Frontal cortex (tissue), 4 donors: ENCODE measurements at places on chromosomes 12 and 14. TPM values are rescaled to one million over a fixed set of nuclear protein-coding genes. Genes with fewer than 3 reads are reported as not detected.

GRCh38 chr12:24467226-24467625, 481.7 kb downstream of the BCAT1 start:
- DNase-seq: no peak

DNA sequence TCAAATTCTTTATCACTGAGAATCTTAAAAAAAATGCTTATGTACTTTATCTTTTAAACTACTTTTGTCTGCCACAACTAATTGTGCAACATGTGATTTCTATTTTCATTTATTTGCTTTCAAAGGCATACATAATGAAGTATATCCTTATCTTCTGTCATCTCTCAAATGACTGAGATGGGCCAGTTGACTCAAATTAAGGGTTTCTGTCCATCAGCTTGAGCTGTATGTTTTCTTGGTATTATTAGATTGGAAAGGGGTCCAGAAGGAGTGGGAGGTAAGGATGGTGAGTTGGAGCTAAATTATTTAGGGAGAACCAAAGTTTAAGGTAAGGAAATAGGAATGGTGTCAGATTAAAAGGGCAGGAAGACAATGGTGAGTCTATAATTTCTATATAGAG, 408.4 kb upstream of the SEL1L start:
- no peak for DNase-seq

Gene SPX
- total RNA-seq: 0.41 TPM

Gene CCDC38
- total RNA-seq: not detected

GRCh38 chr12:53940443-53941014, 1.9 kb downstream of the HOXC13 start:
- DNase-seq: no peak

GRCh38 chr12:105773471-105773870, 365.3 kb downstream of the NUAK1 start:
- no peak for DNase-seq

DNA sequence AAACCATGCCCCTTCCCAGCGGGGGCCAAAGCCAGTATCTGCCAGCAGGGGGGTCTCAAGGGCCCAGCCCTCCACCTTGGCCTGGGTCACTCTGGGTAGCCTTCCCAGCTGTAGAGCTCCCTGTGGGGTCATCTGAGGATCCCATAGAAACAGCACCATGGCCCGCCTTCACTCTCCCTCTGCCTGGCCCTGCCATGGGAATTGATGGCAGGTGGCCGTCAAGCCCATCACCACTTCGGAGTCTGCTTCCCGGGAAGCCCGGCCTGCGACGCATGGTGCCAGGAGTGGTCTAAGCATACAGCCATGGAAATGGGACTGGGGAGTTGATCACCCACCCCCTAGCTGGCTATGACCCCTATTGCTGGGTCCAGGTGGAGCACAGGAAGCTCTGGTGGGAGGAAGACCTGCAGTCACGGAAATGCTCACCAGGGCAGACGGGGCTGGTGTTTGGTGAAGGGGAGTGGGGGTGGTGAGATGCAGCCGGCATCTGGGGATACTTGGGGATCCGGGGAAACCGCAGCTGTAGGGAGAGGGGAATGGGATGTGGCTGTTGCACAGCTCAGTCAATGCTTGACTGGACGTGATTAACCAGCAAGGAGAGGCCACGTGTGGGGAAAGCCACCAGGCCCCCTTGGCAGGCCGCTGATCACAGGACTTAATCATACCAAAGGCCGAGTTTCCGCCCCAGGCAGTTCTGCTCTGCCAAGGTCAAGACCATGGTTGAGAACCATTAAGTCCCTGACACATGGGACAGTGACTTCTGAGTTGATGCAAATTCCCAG, 52.2 kb upstream of the DIO3 start:
- no peak for DNase-seq

Gene NPFF
- not detected for total RNA-seq

Gene ABCC9
- 13.0 TPM for total RNA-seq

DNA sequence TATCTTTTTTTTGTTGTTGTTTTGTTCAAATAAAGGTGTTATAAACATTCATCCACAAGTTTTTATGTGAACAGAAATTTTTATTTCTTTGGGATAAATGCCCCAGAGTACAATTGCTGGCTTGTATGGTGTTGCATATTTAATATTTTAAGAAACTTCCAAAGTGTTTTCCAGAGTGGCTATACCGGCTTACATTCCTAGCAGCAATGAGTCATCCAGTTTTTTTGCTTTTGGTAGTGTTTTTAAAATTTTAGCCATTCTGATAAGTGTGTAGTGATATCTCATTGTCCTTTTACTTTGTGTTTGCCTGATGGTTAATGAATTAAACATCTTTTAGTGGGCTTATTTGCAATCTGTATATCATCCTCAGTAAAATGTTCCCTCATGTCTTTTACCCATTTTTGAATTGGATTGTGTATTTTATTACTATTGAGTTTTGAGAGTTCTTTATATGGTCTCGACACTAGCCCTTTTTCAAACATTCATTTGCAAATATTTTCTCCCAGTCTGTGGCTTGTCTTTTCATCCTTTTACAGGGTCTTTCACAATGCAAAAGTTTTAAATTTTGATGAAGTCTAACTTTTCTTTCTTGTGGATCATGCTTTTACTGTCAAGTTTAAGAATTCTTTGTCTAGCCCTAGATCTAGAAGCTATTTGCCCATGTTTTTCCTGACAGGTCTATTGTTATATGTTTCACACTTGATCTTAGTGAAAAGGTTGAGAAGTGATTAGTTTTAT, 29.5 kb downstream of the PPP4R4 start:
- no peak for DNase-seq

Gene FOXN4
- total RNA-seq: under 0.01 TPM

Gene COX8C
- total RNA-seq: not detected

GRCh38 chr14:69648480-69649451, 37.4 kb downstream of the SUSD6 start:
- no peak for DNase-seq

DNA sequence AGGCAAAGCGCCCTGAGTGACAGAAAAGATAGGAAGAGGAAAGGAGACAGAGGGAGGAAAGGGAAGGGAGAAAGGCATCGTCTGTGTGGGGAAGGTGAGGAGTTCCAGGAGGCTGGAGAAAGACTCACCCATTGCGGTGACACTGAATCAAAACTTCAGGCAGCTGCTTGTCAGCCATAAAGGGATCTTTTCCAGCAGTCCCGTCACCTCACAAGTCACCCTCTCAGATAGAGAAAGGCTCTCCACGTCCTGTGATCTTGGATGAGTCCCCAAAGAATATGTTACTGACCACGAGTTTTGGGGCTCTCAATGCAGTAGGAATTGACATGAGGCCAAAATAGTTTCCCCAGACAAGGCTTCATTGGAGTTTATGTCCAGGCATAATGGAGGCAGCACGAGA, 9.8 kb upstream of the GMFB start:
- DNase-seq: no peak

Gene GPR137C
- total RNA-seq: 25.3 TPM

GRCh38 chr14:61406198-61406597, 84.8 kb downstream of the PRKCH start:
- DNase-seq: no peak

DNA sequence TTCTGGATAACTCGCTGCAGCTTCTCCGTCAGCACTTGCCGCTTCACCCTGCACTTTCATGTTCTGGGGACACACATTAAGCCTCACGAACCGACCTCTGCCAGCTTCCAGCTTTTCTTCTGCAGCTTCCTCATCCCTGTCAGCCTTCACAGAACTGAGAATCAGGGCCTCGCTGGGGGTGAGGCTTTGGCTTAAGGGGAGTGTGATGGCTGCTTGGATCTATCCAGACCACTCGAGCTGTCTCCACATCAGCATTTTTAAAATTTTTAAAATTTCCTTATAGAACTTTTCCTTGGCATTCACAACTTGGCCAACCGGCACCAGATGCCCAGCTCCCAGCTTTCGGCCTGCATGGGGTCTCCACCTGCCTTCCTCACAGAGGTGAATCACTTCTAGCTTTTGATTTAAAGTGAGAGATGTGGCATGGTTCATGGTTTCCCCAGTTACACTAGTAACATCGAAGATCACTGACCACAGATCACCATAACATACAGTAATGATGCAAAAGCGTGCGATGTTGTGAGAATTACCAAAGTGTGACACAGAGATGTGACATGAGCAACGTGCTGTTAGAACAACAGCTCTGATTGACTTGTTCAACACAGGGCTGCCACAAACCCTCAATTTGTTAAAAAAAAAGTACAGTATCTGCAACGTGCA, 139.1 kb upstream of the C14orf180 start:
- no peak for DNase-seq
